ENCODE measurements at places on chromosomes 7 and 10.

GRCh38 chr10:24209432-24209771, 464 bp downstream of the KIAA1217 start:
- DNase-seq, result no peak

DNA sequence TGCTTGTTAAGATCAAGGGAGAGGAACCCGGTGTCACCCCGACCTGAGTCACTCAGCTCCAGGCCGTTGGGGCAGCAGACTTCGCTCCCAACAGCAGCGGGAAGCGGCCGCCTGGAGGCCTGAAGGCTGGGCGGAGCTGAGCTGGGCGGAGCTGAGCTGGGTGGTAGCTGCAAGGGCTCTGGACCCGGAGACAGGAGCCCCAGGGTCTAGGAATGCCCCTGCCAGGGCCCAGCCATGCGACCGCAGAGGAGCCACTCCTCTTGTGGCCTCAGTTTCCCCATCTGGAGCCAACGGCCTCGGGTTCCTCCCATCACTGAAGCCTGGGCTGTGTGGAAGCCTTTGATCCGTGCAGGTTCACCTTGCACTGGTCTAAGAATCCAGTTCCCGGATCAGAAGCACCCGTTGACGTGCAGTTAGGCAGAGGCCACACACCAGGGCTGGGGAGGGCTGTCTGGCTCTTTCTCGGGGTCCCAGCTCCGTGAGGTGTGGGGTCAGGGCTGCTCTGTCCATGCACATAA, 21.9 kb upstream of the DPYSL4 start:
- no peak for DNase-seq

- DNase-seq, result no peak
Observed at GRCh38 chr10:51119441-51119840, 45.2 kb downstream of the PRKG1 start.

GRCh38 chr10:57867241-57867640, 400.5 kb downstream of the IPMK start:
- no peak for DNase-seq

- no peak for DNase-seq
Observed at GRCh38 chr7:128757203-128757602, 18.0 kb downstream of the CALU start.

Data from liver (tissue), 10 donors.